ENCODE measurements at places on chromosomes 5 and 9.

DNA sequence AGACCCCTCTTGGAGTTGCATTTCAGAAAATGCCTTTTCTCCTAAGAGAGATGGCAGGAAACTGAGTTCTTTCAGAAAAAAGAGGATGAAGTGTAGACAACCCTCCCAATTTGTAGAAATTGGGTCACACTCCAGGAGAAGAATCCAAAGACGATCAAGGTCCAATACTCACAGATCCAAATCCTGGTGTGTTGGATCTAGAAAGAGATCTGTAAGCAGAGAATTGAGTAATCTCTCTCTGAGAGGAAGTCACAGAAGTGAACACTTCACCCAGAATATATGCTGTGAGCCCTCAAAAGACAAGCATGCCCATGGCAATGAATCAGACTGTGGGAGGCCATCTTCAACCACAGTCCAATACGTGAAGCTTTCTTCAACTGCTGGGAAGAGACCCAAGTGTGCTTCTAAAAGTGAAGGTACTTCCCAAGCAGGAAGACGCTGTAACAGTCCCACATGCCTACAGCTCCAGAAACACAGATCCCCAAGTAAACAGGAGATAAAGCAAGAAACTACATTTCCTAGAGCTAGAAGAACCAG is 182.7 kb downstream of the SMC2 start:
- no peak for DNase-seq

DNA sequence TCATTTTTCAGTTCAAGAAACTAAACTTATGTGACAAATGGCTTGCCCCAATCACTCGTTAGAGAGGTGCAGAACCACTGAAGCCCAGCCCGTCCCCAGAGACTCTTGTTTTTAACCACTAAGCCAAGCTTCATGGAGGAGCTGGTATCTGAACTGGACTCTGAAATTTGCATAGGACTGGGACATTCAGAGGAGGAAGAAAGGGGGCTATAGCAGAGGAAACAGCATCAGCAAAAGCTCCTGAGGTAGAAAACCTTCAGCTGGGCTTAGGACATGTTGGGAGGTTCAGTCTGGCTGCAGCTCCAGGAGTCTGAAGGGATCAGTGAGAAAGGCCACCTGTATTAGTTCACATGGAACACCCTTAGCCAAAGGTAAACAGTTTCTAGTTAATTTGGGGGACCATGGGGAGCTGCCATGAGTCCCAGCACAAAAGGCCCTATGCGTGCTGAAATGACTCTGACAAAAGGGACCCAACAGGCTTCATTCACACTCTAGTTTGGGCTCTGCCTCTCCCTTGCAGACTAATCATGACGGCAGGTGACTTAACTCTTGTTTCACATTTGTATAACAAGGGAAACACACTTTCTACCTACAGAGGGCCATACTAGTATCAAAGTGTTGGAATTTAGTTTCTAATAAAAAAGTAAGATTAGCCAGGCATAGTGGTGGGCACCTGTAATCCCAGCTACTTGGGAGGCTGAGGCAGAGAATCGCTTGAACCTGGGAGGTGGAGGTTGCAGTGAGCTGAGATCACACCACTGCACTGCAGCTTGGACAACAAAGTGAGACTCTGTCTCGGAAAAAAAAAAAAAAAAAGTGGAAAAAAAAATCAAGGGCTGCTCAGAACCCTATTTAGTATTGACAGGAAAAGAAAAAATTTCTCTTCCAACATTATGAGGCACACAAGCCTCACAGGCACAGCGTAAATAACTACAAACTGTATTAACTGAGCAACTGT is 10.2 kb downstream of the FBXO10 start:
- peak; percentile 35 for DNase-seq

DNA sequence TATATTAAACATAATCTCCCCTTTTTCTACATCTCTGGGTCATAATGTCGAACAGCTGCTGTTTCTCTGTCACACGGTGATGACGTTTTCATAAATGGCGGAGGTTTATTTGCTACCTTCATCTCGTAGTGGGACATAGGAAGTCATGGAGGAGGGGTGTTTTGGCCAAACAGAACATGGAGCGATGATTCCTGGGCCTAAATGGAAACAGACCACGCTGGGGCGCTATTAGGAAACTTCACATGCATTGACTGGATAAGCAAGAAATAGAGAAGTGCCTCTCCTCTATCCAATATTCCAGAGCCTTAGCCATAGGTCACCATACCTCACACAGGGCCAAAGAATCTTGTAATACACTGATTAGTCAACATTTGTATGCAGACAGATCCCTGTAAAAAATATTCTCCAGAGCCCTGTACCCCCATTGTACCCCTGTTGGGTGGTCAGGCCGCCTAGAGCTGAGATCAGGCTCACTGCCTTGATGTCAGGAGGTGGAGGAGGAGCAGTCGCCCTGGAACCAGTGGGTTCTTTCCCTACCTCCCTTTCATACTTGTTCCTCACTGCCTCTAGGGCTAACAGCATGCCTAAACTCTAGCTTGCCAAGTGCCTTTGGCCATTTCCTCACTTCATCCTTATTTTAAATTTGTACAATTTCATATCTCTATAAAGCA is 77.8 kb upstream of the SPIN1 start:
- peak; percentile 89 for DNase-seq

DNA sequence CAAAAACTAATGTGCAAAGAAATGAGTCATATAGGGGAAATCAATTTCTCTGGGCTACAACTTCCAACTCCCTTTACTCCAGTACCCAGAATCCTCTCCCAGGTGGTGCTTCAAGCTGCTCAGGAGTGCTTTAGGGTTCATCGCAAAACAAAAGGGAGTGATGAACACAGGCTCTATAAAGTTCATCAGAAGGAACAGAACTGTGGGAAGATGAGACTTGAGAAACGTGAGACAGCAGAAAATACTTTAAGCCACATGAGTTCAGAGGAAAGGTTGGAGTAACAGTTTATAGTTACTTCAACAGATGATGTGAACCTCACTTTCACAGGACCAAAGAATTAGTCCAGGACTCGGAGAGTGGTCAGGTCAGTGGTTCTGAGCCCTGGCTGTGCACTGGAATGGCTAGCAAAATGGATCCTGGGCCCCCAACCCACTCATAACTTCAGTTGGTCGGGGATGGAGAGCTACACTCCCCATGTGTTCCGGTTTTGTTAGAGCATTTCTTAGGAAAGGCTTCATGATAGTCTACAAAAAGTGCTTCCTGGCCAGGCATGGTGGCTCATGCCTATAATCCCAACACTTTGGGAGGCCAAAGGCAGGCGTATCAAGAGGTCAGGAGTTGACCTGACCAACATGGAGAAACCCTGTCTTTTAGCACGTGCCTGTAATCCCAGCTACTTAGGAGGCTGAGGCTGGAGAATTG is 4.3 kb downstream of the RPL12 start:
- no peak for DNase-seq

GRCh38 chr9:16268067-16268881 is 602.2 kb downstream of the BNC2 start:
- no peak for DNase-seq

DNA sequence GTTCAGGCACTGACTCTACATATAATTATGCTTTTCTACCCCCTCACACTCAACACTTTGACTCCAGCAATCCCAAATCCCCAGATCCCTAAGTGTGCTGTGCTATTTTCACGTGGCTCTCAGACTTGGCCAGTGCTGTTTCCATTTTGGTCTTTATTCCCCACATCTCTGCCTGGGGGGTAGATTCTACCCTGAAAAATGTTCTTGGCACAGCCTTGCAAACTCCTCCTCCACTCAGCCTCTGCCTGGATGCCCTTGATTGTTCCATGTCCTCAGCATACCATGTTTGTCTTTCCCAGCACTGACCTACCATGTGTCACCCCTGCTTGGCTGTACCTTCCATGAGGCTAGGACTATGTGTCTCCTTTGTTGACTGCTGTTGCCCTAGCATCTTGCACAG is 43.0 kb downstream of the FXN start:
- DNase-seq = no peak

DNA sequence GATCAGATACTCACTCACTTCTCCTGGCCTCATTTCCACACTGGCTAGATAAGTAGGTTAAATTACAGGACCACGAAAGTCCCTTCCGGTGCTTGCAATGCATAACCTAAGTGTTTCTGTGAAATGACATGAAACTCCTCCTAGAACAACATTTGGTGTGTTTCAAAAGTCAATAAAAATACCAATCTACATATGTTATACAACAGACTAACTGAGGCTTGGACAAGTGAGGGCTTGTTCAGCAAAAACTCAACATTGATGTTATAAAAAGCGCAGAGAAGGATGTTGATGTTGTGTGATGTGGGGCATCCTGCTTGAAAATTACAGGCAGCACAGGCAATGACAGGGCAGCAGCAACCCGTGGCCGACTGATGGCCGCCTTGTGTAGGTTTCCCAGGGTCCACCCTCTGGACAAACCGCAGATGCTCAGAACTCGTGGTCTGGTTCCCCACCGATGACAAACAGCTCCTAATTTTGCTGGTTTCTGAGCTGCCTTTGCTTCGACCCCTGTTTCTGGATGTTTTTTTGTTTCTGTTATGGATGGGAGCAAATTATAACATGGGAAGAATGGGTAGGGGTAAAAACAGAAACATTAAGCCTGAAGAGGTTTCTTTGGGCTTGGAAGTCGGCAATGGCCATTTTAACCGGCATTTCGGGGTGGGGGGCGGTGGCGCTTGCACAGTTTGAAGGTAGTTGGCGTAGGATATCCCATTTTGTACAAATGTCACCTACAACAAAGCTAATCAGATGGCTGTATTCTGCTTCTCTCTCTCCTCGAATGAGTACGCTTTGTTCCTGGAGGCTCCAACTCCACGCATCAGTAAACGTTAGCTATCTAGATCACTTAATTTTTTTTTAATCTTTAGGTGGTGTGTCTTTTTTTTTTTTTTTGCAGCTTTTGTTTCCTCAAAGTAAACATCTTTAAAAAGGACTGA is 116.1 kb downstream of the PDZD2 start:
- DNase-seq = no peak

DNA sequence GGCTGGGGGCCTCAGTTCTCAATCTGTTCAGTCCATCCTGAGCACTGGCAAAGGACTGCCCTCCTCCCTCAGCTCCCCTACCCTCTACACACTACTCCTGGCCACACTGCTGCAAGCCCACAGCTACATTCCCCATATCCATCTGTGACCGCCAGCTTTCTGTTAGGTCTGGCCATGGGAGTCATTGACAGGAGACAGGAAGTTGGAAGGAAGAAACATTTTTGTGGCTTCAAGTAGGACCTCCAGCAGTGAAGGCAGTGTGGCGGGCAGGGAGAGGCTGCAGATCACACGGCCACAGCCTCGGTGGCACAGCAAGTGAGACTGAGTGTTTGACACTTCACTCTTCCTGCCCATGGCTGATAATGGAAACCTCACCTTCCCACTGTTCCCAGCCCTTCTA is 55.9 kb downstream of the SECISBP2 start:
- DNase-seq = no peak

GRCh38 chr9:120402741-120403542 is 177.0 kb downstream of the CDK5RAP2 start:
- no peak for DNase-seq

DNA sequence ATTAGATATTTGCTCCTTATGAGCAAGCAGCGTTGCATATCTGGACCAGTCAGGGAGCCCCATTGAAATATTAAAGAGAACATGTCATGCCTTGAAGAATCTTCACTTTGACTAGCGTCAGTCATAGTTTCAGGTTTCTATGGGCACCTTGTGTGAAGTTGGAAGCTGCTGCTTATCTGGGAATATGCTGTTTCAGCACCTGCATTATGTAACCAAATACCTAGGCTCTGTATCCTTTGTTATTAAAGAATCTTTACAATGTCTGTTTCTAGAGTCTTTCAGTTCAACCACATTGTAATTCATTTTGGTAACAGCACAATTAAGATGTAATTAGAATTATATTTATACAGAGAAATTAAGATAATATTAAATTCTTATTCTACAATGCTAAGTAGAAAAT is 818.8 kb upstream of the TYRP1 start:
- DNase-seq = peak; percentile 65

DNA sequence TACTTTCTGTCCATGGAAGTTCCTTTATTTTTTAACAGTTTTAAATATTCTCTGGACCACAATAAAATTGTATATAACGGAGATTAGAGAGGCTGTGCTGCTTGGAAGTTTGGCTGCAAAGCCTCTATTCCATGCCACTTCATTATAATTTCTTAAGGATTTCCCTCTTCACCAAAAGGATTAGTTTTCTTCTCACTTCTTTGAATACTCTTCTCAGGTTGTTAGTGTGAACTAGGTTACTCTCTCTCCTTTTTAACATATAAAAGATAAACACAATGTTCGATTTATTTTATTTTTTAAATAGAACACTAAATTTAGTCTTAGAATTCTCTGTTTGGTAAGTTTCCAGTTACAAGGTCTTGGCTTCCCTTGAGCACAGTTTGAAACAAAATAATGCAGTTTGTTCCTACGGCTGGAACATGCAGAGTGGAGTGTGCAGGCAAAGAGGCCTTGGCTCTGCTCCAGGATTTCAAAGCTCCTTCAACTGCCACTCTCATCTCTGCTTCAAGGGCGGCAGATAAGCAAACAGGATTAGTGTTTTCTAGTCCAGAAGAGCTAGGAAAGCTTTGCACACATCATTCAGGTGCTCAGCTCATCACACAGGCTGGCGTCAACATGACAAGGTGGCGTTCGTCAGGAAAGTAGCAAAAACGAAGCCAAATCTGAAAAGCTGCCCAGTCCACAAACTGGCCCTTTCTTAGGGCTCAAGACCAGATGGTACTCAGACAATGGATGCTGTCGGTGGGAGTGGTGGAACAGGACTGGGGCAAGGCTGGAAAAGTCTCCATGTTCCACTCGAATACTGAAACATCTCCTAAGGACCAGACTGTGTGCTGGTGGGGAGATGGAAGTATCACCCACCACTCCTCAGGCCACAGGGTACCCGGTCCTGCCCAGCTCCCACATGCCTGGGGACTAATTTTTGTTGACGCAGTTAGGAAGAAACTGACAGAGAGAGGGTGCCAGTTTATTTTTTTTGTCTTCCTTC is 286.6 kb downstream of the CRB2 start:
- DNase-seq = no peak

- no peak for DNase-seq
Measured at GRCh38 chr9:93124793-93125192, 9.3 kb downstream of the NINJ1 start.

- peak; percentile 11 for DNase-seq
Measured at GRCh38 chr5:50922942-50923767, 256.7 kb downstream of the PARP8 start.

DNA sequence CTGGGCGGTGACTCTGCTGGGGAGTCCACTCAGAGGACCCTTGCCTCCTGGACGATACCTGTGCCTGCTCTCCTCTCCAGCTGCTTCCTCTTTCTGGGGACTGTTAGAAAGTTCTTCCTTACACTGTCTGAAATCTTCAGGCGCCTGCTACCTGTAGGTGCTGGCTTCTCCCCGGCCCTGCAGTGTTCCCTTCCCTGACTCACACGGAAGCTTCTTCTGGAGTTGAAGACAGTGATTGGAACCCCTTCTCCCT is 562 bp downstream of the GSN start:
- DNase-seq = no peak

- no peak for DNase-seq
Measured at GRCh38 chr5:121962958-121963357, 1.2 kb downstream of the SRFBP1 start.

- DNase-seq = no peak
Measured at GRCh38 chr5:158616707-158617106, 483.0 kb downstream of the EBF1 start.

All from GM23338 (cell line).